Fibroblast of the aortic adventitia (primary cell): ENCODE measurements at places on chromosomes 13 and 19. TPM values are rescaled to one million over a fixed set of nuclear protein-coding genes. Genes with fewer than 3 reads are reported as not detected.

DNA sequence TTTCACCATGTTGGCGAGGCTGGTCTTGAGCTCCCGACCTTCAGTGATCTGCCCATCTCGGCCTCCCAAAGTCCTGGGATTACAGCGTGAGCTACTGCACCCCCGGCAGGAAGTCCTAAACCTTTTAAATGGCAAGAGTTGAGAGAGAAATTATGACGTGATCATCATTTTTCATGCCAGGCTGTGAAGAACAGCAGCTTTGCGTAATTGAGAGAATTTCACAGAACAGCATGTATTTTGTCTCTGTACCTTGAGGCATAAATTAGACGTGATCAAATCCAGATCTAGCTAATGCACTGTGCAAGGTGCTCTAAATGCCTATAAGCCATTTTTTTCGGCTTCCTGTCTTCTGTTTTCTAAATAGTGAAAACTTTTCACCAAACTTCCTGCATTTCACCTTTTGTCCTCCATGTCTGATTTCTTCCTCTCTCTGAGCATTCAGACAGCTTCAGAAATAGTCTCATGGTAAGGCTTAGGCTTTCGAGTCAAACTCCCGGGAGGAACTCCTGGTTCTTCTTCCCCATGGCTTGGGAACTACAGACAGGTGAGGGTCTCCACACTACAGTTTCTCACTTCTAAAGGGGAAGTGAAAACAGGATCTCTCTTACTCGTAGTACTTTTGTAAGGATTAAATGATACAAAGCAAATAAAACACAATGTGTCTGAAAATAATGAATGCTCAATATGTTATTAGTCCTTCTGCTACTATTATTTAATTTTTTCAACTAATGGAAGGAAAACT, 51.0 kb downstream of the WDFY2 start:
- no peak for DNase-seq

- peak; percentile 95 for DNase-seq
Observed at GRCh38 chr19:43765109-43765876, 10.5 kb upstream of the SMG9 start.

DNA sequence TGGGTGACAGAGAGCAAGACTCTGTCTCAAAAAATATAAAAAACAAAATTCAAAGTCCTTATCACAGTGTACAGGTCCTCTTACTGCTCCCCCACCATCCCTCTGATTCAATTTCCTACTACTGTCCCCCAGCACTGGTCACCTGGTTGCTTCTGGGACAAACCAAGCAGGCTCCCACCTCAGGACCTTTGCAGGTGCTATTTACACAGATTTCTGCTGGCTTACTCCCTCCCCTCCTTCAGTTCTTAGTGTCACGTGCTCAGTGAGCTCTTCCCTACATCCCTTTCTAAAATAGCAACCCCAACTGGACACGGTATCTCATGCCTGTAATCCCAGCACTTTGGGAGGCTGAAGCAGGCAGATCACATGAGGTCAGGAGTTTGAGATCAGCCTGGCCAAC, 6.0 kb downstream of the IRF2BP1 start:
- DNase-seq, result no peak

The RAP2A gene
- 18.3 and 29.0 TPM in 2 replicates for total RNA-seq

The FCAR gene
- not detected in 2 replicates for total RNA-seq

GRCh38 chr19:21750586-21751128, 16.7 kb downstream of the ZNF100 start:
- no peak for DNase-seq

The HCN2 gene
- total RNA-seq, result 0.08 and 0.63 TPM in 2 replicates

- no peak for DNase-seq
Observed at GRCh38 chr19:41694831-41695635, 7.0 kb upstream of the CEACAM7 start.

DNA sequence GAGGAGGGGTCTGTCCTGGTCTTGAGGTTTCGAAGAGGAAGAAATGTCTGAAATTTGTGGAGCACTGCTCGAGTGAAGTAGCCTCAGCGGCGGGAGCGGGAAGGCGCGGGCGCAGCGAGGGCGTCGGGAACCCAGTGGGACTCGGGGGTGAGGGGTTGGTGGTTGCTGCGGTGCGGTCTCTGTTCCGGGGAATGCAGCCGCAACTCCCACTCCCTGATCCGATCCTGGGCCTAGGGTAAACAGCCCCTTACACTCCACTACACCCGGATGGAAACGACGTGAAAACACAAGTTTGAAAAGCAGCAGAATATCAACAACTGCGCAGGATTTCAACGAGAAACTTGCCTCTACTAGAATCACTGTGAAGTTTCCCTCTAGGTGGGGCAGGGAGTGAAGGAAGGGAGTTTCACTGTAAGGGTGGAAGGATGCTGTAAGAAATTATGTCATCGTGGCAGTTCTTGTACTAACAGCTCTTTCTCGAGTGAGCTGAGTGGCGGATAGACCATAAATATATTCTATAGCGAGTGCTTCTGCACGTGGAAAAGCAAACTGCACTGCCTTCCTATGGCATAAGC, 2.0 kb upstream of the KLF12 start:
- peak; percentile 71 for DNase-seq

The PTBP1 gene
- total RNA-seq, result 30.9 and 121 TPM in 2 replicates

The ZNF888 gene
- 0.82 and 4.7 TPM in 2 replicates for total RNA-seq

DNA sequence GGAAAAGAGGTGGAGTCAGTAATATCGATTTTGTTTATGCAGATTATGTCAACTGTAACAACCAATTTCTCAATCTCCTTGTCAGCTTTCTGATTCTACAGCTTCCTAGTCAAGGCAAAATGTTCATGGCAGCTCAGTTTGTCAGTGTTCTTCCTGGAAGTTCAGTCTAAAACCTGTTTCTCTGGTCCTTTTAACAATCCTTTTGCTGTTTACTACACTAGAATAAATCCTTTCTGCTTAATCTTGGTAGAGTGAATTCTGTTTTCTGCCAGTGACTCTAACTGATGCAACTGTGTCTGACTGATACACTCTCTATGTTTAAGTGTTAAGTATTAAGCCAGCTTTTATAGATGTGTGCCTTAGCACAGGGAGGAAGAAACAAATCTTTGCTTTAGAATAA, 516.9 kb upstream of the KLF12 start:
- no peak for DNase-seq
